ENCODE measurements at places on chromosomes 3 and 15.
A peak's percentile ranks its signal among the peaks of the same experiment; 100 is the strongest.

GRCh38 chr3:196519718-196520082 lies 4.6 kb upstream of the SMCO1 start:
- no peak for DNase-seq

GRCh38 chr15:32899126-32899596 lies 181.4 kb downstream of the GREM1 start:
- DNase-seq, result no peak

DNA sequence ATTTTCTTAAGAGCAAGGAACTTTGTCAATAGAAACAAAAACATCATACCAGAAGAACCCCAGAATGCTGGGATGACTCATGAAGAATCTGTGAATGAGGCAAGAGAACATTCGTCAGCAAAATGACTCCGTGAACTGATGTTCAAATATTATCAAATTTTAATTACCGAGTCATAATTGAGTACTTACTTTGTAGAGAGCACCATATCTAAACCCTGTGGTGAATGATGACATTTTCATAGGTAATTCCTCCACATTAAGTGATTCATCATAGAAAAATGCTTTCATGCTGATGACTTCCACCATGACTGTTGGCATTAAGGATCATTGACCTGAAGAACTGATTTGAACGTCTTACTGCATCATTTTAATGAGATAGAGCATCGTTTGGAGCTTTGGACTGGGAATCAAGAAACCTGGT lies 56.3 kb downstream of the PPARG start:
- no peak for DNase-seq

- DNase-seq, result no peak
These were observed 67.2 kb downstream of the RPL39L start for GRCh38 chr3:187072102-187072501.

DNA sequence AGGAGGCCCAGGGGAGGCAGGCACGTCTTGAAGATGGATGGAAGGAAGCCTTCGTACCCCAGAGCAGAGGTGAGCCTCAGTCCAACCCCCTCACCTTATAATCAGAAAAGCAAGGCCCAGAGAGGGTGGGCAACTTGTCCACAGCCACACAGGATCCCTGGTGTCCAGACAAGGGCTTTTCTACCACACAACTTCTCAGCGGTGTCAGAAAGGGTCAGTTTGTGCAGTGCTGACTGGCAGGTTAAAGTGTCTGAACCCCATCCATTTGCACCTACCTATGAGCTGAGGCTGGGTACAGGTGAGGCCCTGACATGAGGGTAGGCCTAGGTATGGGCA lies 8.6 kb downstream of the IGDCC3 start:
- no peak for DNase-seq

DNA sequence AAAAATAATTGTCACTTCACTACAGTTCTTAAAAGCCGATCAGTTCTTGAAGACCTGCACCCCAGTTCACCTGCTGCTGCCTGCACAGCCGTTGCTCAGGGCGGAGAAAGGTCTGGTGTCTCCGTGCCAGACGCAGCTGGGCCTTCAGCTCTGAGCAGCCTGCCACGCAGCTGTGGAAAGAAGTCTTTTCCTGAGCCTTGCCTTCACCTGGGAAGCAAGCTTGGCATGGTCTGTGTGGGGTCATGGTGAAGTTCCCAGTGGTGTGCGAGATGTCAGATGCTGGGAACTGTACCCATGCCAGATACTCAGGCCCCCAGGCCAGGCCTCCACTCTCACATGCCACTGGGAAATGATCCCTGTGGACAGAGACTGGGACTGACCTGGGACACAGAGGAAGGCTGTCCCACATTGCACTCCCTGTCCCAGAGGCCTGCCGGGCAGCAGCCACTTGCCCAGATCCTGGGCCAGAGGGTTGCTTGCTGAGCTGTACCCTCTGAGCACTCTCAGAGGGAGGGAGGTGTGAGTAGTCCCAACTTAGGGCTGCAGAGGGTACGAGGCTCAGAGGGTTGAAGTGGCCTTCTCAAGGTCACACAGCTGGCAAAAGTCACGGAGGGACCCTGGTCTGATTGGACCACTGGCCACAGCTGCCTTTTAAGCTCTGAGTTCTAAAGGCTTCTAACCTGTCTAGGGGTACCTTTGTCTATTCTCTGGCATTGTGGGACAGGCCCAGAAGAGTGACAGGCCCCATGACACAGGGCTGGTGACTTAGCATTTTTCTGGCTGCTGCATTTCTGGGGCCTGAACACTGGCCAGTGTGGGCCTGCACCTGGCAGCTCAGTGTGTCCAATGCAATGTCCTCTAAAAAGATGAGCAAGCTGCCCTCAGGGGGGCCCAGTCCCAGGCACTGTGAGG lies 55.4 kb downstream of the KLF13 start:
- no peak for DNase-seq

DNA sequence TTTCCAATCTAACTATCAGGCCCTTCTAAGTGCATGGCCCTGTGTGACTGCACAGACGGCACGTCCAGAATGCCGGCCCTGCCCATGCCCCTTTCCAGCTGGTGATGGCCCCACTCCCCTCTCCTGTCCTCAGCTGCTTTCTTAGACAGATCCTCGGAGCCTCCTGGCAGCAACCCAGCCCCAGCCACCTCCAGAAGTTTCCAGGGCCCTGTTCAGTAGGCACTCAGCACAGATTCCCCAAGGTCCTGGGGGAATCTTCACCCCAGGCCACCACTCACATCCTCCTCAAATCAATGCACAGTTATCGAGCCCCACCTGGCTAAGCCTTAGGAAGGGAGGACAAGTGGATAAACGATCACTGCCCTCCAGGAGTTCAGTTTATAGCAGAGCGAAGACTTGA lies 1.4 kb upstream of the CRABP1 start:
- no peak for DNase-seq

- DNase-seq, result no peak
These were observed 535.1 kb upstream of the NR2F2 start for GRCh38 chr15:95795386-95795785.

- no peak for DNase-seq
These were observed 998.6 kb upstream of the CFAP20DC start for GRCh38 chr3:60048447-60048848.

DNA sequence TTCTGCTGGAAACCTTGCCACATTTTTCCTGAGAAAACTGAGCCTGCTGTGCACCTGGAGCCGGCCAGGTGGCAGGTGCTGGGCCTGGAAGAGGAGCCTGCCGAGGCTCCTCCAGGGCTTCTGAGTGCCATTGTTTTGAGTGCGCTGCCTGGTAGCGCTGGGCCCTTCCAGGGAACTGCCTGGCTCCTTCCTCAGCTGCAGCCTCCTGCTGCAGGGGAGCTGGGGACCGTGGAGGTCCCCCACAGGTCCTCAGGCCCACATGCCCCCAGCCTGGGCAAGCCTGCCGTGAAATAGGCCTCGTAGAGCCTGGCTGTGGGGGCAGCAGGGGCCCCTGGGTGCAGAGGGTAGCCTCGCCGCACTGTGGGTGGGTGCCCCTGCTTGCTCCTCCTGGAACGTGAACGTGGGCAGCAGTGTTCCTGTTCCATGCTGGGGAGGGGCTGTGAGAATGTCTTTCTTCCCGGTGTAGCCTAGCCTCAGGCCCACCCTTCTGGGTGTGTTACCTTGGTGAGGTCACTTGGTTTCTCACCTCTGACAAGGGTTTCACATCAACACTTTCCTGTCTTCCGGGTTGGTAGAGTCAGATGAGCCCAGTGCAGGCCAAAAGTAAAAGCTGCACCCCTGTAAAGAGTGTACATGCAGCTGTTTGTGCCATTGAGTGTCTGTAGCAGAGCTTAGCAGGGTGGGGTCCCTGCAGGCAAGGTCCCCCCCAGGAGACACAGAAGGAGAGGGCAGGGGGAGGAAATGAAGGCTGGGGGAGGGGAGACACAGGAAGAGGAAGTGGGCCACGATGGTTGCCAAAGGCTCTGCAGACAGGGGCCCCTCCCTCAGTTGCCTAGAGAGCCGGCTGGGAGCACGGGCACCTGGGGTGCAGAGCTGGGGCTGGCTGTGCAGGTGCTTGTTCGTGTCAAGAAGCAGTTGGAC lies 34.5 kb downstream of the KLF13 start:
- no peak for DNase-seq

DNA sequence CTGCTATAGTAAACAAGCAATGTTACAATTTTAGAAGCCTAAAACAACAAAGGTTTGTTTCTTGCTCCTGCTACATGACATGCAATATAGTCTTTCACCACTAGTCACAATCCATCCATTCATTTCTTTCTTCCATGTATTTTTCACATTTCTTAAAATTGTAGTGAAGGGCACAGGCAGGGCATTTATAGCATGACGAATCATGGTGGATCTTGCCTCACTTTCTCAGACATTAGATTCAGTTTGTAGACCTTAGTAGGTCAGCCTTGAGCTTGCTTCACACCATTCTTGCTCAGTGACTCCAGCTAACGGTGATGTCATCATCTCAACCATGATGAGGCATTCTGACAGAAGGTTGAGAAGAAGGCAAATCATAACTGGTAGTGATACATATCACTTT lies 546.8 kb downstream of the TBL1XR1 start:
- no peak for DNase-seq

DNA sequence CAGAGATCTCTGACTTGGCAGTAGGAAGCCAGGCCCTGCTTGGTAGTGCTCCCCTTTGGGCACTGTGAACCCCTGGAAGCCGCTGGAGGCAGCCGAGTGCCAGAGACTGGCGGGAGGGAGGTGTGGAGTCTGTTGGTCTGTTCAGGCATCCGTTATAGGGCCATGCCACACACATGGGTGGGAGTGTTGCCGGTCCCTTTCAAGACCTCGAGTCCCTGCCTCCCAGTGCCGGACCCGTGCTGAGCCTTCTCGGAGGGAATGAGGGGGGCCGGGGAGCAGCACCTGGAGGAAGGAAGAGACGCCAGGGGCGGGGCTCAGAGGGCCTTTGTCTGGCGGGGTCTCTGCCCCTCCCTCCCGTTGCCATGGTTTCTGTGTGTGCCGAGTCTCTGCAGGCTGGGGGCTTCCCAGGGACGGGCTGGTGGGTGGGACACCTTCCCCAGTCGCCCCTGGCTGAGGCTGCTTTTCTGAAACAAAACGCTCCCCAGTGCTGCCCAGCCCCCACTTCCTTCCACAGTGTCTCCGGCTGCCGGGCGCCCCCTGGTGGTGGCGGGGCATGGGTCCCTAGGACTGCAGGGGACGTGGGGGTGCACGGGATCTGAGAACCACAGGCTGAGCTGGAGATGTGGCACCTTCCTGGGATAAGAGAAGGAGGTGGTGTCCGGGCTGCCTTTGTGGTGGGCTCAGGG lies 10.0 kb downstream of the GNAI2 start:
- peak; percentile 89 for DNase-seq

DNA sequence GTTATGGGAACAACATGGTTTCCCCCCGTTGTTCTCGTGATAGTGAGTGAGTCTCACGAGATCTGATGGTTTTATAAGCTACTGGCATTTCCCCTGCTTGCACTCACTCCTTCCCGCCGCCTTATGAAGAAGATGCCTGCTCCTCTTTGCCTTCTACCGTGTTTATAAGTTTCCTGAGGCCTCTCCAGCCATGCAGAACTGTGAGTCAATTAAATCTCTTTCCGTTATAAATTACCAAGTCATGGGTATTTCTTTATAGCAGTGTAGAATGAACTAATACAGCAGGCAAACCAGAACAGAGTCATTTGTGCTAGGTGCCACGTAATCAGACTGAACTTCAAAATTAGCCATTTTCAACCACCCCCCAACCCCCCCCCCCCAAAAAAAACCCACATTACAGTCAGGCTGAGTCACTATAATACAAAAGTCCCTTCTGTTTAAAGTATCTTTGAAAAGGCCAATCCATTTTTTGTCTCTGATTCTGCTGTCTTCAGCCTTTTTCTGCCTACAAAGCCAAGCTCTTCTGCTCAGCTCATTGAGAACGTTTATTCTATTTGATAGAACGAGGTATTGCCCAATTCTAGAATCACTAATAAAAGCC lies 4.1 kb downstream of the OR4F6 start:
- peak; percentile 61 for DNase-seq

DNA sequence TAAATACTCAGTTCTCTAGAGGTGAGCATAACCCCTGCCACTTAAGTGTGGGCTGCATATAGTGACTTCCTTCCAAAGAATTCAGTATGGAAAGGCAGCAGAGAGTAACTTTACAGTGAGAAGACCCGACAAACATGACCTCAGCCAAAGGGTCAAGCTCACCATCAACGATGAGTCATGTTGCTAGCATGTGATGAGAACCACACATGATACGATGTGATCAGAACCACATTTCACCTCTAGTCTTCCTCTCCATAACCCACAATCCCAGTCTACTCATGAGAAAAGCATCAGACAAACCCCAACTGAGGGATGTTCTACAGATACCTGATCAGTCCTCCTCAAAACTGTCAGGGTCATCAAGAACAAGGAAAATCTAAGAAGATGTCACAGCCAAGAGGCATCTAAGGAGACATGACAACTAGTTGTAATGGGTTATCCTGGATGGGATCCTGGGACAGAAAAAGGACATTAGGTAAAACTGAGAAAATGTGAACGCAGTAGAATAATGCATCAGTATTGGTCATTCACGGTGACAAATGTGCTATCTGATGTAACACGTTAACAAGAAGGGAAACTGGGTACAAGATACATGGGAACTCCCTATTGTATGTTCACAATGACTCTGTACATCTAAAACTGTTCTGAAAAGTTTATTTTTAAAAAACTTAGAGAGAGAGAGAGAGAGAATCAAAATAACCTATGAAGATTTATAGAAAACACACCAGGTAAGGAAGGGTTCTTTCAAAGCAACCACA lies 28.3 kb downstream of the SEC61A1 start:
- peak; percentile 71 for DNase-seq

- no peak for DNase-seq
These were observed 22.5 kb upstream of the TSC22D2 start for GRCh38 chr3:150385296-150386242.

DNA sequence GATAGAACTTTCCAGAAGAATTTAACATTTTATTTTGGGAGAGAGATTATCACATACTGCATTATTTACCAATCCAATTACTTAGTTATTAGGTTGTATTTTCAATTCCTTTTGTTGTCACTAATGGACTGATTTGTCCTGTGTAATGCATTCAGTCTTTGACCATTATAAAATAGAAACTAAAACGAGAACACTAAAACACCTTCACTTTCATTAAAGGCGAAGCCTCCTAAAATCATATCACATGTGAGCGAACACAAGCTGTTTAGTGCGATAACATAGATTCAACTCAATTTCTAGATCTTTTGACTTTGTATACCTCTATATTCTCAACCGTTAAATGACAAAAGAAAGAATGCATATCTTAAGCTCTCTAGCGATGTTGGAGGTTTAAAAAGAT lies 253.4 kb downstream of the VGLL3 start:
- no peak for DNase-seq

DNA sequence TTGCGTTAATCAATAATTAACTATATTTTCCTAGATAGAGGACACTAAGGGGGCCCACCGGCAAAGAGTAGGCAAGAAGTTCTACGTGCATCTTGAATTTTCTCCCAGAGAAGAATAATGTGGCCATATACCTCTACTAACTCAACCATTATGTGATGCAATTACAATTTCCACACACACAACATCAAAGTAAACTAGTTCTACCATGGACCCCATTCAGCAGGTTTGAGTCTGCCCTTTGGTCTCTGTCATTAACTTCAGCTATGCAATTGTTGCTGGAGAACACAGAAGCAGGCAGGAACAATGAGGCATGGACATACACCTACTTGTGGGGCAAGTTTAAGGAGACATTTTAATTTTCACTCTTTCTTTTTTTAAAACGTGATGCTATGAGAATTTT lies 705.9 kb downstream of the PDCD6IP start:
- DNase-seq, result no peak
